Breast epithelium (tissue), 4 donors: ENCODE measurements at places on chromosomes 5 and 9. TPM values are rescaled to one million over a fixed set of nuclear protein-coding genes. Genes with fewer than 3 reads are reported as not detected.

GRCh38 chr9:136826703-136827582 lies 15.3 kb upstream of the AJM1 start:
- no peak for DNase-seq
- H3K36me3 ChIP-seq: peaks cover 16% of the 10 kb centered on the region
- H3K27me3 ChIP-seq: no peaks in the 10 kb centered on the region
- H3K27ac ChIP-seq: no peak overlapping the region

- H3K4me3 ChIP-seq: no peak within 1 kb of the TSS
- DNase-seq: no peak
- H3K4me1 ChIP-seq: no peaks in the 10 kb centered on the region
- H3K27ac ChIP-seq: peak within 1 kb of the TSS; percentile 25
- no peaks in the 10 kb centered on the region for H3K36me3 ChIP-seq
- H3K27me3 ChIP-seq: no peaks in the 10 kb centered on the region
These were observed at the start of gene TMEM252 for GRCh38 chr9:68540712-68541535. TMEM252 (minus strand) TSS chr9:68540883; CDS start chr9:68540814, 69 bp downstream.

- no peak overlapping the region for H3K27ac ChIP-seq
- no peaks in the 10 kb centered on the region for H3K4me1 ChIP-seq
- DNase-seq: no peak
- H3K27me3 ChIP-seq: no peaks in the 10 kb centered on the region
- H3K4me3 ChIP-seq: no peak overlapping the region
These were observed 64.8 kb upstream of the SLC1A1 start for GRCh38 chr9:4425319-4426045.

DNA sequence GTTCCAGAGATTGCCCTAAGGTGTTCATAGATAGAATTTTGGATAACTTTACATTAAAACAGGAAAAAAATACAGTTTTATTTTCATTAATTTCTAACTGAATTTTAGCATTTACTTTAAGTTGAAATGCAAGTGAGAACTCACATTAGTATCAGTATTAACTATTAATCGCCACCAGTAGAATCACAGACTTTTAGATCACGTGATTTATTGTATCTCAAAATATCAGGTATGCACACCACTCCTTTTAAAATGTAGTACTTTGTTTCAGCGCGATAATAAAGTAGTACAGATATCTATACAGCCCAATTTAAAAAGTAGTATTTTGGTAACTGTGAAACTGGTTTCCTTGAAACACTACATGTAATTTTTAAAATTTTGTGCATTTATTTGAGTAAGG lies 978.7 kb downstream of the DNAH5 start:
- no peaks in the 10 kb centered on the region for H3K27me3 ChIP-seq
- H3K4me3 ChIP-seq: no peak overlapping the region
- DNase-seq: no peak
- no peak overlapping the region for H3K27ac ChIP-seq

DNA sequence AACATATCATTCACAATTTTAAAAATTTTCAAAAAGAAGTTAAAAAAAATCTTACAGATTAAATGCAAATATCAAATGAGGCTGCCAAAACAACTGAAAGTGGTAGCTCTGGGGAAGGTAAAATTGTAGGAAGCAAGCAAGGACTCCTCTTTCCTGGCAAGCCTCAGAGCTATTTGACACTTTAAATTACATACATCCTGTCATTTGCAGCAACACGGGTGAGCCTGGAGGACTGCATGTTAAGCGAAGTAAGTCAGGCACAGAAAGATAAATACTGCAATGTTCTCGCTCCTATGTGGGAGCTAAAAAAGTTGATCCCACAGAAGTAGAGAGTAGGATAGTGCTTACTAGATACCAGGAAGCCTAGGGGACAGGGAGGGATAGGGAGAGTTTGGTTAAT lies 58.0 kb downstream of the LPAR1 start:
- H3K4me1 ChIP-seq: no peaks in the 10 kb centered on the region
- H3K4me3 ChIP-seq: no peak overlapping the region
- no peak for DNase-seq
- no peak overlapping the region for H3K27ac ChIP-seq

- H3K4me1 ChIP-seq: no peaks in the 10 kb centered on the region
- peaks cover 7% of the 10 kb centered on the region for H3K27me3 ChIP-seq
- DNase-seq: no peak
- no peak overlapping the region for H3K27ac ChIP-seq
- no peak overlapping the region for H3K4me3 ChIP-seq
These were observed 36.0 kb downstream of the SH3GL2 start for GRCh38 chr9:17614903-17615302.

DNA sequence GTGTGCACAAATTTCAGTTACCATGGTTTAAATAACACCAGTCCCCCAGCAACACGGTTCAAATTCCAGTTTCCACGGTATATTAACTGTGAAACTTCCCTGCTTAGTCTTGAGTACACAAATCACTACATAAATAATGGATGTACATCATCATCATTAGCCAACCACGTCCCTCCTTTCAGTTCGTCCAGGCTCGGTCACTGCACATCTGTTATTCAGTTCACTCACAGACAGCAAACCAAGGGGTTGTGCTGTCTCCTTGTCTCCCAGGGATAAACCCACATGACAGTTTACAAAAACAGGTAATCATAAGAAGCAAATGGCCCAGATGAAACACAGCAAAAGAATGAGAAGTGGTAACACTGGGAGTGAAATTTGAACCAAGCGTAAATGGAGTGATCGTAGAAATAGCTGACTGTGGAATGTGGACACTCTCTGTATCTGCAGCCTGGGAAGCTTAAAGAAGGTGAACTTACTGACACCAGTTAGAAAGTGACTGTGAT lies 61.0 kb upstream of the RAD23B start:
- no peaks in the 10 kb centered on the region for H3K4me1 ChIP-seq
- no peaks in the 10 kb centered on the region for H3K36me3 ChIP-seq
- no peak for DNase-seq
- no peak overlapping the region for H3K4me3 ChIP-seq
- H3K27ac ChIP-seq: no peak overlapping the region
- H3K27me3 ChIP-seq: no peaks in the 10 kb centered on the region

DNA sequence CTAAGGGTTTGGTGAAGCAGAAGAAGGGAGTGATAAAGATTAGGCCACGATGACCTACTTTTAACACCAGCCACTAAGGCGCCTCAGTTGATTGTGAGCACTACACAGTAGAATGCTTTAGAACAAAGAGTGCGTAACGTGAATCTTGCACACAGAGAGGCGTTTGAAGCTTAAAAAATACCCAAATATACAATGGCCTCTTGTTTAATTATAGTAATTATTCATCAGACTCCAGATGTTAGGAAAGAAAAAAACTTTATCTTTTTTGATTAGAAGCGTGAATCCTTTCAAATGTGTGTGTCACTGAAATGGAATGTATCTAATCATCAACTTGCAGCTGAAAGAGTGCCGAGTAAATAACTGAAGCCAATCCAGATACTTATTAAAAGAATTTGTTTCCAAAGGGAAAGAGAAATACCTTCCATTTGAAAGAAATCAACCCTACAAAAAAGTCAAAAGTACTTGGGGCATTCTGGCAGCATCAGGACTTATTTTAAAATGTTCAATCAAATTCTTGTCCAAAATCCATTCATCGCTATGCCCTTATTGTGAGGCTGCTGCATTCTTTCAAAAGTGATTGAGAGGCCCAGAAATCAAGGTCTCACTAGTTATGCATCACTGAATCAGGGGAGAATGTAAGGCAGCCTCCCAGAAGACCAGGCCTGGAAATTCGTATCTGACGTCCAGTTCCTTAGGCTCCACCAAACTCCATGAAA lies 337.5 kb downstream of the ZNF608 start:
- H3K4me1 ChIP-seq: no peaks in the 10 kb centered on the region
- H3K4me3 ChIP-seq: no peak overlapping the region
- no peaks in the 10 kb centered on the region for H3K27me3 ChIP-seq

- H3K27ac ChIP-seq: no peak overlapping the region
- no peaks in the 10 kb centered on the region for H3K4me1 ChIP-seq
- no peaks in the 10 kb centered on the region for H3K36me3 ChIP-seq
- H3K27me3 ChIP-seq: no peaks in the 10 kb centered on the region
- no peak overlapping the region for H3K4me3 ChIP-seq
- DNase-seq: no peak
These were observed 16.5 kb downstream of the GAPT start for GRCh38 chr5:58507715-58508114.

DNA sequence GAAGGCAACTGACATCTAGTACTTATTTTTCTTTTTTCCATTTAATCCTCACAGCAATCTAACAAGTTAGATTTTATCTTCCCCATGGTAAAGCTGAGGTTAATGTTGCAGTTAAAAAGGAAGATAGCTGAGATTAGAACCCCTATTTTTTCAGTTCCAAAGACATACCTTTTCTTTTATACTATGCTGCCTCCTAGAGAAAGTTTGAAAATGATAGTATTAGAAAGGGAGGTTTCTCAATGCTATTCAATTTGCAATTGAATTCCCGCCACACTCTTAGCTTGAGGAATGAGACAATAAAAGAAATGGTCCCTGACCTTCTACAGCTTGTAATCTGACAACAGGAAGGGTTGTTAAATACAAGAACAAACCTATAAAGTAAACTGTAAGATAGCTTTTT lies 195.9 kb upstream of the TRIM32 start:
- DNase-seq: no peak
- no peak overlapping the region for H3K4me3 ChIP-seq
- H3K27me3 ChIP-seq: no peaks in the 10 kb centered on the region
- H3K27ac ChIP-seq: no peak overlapping the region
- H3K36me3 ChIP-seq: no peaks in the 10 kb centered on the region

DNA sequence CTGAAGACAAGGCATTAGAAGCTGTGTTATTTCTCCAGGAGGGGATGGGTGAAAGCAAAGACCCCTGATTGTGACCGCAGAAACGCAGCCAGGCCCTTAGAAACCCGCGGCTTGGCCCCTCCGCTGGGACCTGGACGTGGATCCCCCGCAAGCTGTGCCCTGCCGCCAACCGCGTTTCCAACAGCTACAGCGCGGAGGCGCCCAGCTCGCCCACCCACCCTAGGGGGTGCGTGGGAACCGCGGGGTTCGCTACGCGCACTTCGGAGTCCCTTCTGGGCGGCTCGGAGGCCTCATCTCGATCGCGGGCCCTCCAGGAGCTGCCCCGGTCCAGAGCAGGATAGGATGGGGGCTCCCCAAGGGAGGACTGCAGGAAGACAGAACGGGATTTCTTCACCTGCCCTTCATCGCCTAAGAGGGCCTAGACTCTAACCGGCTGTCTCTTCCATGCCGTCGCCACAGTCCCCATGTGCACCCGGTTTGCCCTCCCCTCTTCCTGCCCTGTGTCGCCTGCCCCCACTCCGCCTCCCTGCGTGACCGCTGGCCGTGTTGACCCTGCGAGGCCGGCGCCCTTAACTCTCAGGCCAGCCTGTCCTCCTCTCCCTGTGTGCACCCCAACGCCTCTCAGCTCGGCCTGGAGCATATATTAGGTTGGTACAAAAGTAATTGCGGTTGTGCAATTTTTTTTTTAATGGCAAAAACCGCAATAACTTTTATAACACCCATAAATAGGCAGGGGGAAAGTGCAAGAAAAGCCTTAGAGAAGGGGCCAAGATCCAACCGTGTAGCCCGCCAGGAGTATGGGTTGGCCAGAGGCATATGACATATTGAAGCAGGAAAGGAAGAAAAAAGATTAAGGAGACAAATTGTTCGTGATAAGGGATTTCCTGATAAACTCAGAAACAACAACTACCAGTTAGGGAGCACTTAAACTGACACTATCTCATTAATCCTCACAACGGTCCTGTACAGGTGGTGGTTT lies 68.1 kb upstream of the FREM1 start:
- no peak overlapping the region for H3K4me3 ChIP-seq
- H3K4me1 ChIP-seq: no peaks in the 10 kb centered on the region
- H3K27ac ChIP-seq: no peak overlapping the region
- H3K27me3 ChIP-seq: no peaks in the 10 kb centered on the region
- no peaks in the 10 kb centered on the region for H3K36me3 ChIP-seq

- H3K27me3 ChIP-seq: no peaks in the 10 kb centered on the region
- H3K4me3 ChIP-seq: no peak overlapping the region
- H3K27ac ChIP-seq: no peak overlapping the region
These were observed 367.7 kb downstream of the CDK5RAP2 start for GRCh38 chr9:120212153-120212852.

GRCh38 chr9:91972076-91972626 lies 22.1 kb upstream of the ROR2 start:
- H3K4me3 ChIP-seq: no peak overlapping the region
- DNase-seq: no peak
- no peak overlapping the region for H3K27ac ChIP-seq

DNA sequence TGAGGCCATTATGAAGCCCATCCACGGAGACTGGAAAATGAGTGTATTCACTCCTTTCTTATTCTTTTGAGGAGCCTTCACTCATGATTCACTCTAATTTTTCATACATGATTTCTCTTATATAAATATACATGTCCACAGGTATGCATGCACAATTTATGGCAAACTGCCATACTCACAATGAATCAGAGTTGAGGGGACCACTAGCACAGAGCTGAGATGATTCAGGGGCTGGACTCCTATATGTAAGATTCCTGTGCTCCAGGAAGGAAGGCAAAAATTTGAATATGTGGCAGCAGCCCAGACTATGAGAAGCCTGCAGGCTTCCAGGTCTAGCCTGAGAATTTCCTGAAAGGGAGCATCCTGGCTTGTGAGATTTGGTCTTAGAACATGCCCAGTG lies 484.6 kb downstream of the PRELID2 start:
- H3K4me3 ChIP-seq: no peak overlapping the region
- no peak overlapping the region for H3K27ac ChIP-seq
- DNase-seq: no peak
- no peaks in the 10 kb centered on the region for H3K27me3 ChIP-seq

DNA sequence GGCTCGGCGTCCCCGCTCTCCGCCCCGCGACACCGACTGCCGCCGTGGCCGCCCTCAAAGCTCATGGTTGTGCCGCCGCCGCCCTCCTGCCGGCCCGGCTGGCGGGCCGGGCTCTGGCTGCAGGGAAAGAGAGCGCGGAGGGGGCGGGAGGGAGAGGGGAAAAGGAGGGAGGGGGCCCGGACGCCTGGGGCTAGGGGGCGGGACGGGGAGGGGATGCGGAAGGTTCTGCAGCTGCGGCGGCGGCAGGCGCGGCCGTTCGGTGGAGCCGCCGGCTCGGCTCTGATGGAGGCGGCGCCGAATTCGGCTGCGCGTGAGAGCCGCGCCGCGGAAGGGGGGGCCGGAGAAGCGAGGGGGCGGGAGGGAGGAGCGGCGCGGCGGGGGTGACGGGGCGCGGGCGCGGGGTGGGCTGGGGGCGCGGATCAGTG lies at the start of gene MARCHF11:
Gene MARCHF11, minus strand, starts transcription at position 281 of the 425 bp plus-strand sequence. Its CDS starts 216 bp downstream, at position 65.
- H3K4me1 ChIP-seq: no peaks in the 10 kb centered on the region
- no peak for DNase-seq
- no peaks in the 10 kb centered on the region for H3K36me3 ChIP-seq
- peaks cover 38% of the 10 kb centered on the region for H3K27me3 ChIP-seq
- no peak within 1 kb of the TSS for H3K27ac ChIP-seq
- no peak within 1 kb of the TSS for H3K4me3 ChIP-seq

GRCh38 chr5:152066784-152067183 lies 142.1 kb upstream of the GLRA1 start:
- no peaks in the 10 kb centered on the region for H3K27me3 ChIP-seq
- H3K36me3 ChIP-seq: no peaks in the 10 kb centered on the region
- no peak for DNase-seq
- no peaks in the 10 kb centered on the region for H3K4me1 ChIP-seq
- no peak overlapping the region for H3K4me3 ChIP-seq
- H3K27ac ChIP-seq: no peak overlapping the region

GRCh38 chr9:21153336-21154017 lies 11.8 kb upstream of the IFNW1 start:
- no peak overlapping the region for H3K27ac ChIP-seq
- no peak overlapping the region for H3K4me3 ChIP-seq
- H3K27me3 ChIP-seq: no peaks in the 10 kb centered on the region
- no peaks in the 10 kb centered on the region for H3K36me3 ChIP-seq
- no peaks in the 10 kb centered on the region for H3K4me1 ChIP-seq
- DNase-seq: no peak

SOX30 gene
- total RNA-seq: not detected

CNTNAP3 gene
- total RNA-seq: 2.6 TPM

THBS4 gene
- 3.5 TPM for total RNA-seq

SPINK1 gene
- not detected for total RNA-seq

IFNA14 gene
- total RNA-seq: not detected

TSSK1B gene
- 0.32 TPM for total RNA-seq

SPINK7 gene
- not detected for total RNA-seq

TAF1L gene
- total RNA-seq: not detected

SOWAHA gene
- 3.2 TPM for total RNA-seq
